M059J (cell line): ENCODE measurements at places on chromosomes 5 and 9. TPM values are rescaled to one million over a fixed set of nuclear protein-coding genes. Genes with fewer than 3 reads are reported as not detected.

MLANA gene
- total RNA-seq, result not detected in 2 replicates

- DNase-seq, result no peak
Observed at GRCh38 chr5:80315244-80315643, 4.6 kb upstream of the SPZ1 start.

DNA sequence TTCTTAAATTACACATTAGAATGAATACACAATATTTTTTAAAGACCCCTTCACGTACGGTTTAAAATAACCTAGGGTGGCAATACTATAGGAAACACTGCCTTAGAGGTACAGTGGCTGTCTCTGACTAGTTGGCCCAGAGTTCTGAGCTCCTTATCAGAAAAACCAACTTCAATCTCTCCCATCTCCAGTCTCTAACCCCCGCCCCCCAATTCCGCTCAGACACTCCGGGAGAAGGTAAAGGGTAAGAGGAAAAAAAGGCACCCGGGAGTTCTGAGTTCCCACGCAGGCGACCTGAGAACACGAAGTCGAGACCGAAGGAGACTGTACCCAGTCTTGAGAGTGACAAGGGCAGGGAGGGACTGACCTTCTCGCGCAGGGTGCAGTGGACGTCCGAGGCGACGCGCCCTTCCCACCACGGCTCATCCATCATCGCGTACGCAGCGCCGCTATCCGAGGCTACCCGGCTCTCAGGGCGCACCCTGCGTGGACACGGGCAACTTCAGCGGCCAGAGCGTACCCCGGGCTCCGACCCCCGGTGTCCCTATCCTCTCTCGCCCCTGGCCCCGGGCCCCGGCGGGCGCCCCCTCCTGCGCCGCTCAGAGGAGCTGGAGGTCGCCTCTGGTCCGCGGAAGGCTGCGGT lies 752 bp downstream of the CCNJL start:
- DNase-seq, result peak; percentile 31

SOHLH1 gene
- total RNA-seq, result not detected in 2 replicates

GRCh38 chr5:59746241-59746765 lies 147.2 kb downstream of the PDE4D start:
- DNase-seq, result peak; percentile 89

- peak; percentile 92 for DNase-seq
Observed at GRCh38 chr5:72452515-72453245, 54.5 kb downstream of the ZNF366 start.

CNTRL gene
- total RNA-seq, result 10.1 and 11.1 TPM in 2 replicates

DNA sequence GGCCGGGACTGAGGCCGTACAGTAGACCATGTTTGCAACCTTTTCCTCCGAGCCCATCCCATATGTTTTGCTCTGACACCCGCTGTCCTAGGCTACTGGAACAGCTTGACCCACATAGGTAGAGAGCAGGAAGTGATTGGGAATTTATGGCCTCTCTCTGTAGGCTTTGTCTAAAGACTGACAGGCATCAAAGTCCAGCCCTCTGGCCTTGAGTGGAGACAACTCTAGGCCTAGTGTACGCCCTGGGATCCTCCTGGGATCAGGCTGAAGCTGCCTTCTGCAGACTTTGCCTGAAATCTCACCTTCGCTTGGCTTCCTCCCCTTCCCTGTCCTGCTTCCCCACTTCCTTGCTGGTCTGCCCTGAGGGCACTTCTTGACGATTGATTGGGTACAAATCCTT lies 13.6 kb upstream of the AKNA start:
- peak; percentile 27 for DNase-seq

GFI1B gene
- 0.30 TPM in 1 of 2 replicates, not detected in the other for total RNA-seq

- DNase-seq, result no peak
Observed at GRCh38 chr9:14341437-14342122, 27.6 kb upstream of the NFIB start.

- DNase-seq, result peak; percentile 21
Observed at GRCh38 chr5:39475881-39476842, 51.4 kb upstream of the DAB2 start.

- no peak for DNase-seq
Observed at GRCh38 chr5:121873409-121873808, 21.7 kb downstream of the FTMT start.

GRCh38 chr9:110821064-110821463 lies 152.5 kb downstream of the MUSK start:
- DNase-seq, result no peak

PCA3 gene
- not detected in 2 replicates for total RNA-seq

DNA sequence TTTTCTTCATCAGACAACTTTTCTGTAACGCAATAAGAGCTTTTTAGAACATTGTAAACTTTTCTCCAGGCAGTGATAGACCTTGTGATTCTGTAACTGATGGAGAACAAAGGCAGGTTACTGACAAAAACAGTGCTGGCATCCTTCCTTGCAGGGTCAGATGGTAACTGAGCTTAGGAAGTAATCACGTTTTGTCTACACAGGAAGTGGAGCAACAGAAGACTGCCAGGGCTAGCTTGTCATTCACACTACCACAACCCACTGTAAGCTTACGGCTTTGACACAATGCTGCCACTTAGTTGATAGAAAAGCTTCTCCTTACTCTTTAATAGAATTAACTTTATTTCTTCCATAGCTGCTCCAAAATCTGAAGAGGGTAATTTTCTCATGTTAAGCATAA lies 46.8 kb downstream of the FBN2 start:
- no peak for DNase-seq

DNA sequence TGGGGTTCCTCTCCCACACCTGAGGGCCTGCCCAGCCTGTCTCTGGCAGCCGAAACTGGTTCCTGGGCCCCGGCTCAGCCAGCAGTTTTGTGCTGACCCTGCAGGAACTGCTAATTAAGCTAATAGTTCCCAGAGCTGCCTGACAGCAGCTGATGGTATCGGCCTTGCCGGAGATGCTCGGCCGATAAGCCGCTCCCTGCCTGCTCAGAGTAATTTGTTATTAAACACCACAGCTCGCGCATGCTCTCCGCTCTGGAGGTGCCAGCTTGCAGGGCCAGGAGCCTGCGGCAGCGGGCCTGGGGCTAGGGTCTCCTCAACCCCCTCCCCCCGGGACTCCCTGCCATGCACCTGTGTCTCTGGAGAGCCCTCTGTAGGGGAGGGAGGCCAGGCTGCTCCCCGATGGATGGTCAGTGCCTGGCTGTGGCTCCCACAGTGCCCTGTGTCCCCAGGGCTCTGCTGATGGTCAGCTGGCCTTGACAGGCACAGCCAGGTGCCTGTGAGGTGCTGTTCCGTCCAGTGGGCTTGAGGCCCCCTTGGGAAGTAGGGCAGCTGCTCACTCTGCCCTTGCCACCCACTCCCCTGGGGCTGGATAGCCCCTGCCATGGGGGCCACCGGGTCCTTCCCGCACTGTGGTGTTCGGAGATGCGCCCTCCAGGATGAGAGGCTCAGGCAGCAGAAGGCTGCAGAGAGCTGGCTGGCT lies 41.7 kb downstream of the RXRA start:
- no peak for DNase-seq

F2RL2 gene
- 4.9 and 5.2 TPM in 2 replicates for total RNA-seq

DNA sequence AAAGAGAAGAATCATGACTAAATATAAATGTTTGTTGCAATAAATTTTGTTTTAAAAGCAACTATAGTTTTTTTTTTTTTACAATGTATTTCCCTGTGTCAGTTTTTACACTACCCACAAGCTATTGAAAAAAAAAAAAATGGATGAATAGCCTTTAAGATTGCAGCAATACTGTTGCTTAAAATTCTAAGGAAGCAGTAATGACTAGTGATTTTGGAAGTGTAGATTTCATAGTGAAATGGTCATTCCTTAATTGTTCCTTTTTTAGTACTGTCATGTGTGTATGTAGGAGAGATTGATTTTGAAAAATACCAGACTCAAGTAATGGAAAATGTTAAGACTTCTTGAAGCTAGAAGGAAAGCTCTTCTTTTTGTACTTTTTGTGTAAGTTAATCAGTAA lies 53.1 kb downstream of the NDUFS4 start:
- no peak for DNase-seq

SLC34A1 gene
- 0.02 TPM in 1 of 2 replicates, not detected in the other for total RNA-seq

SAXO1 gene
- 0.10 TPM in 1 of 2 replicates, not detected in the other for total RNA-seq

GRCh38 chr5:170053896-170054295 lies 51.8 kb upstream of the FOXI1 start:
- no peak for DNase-seq

TAF11L5 gene
- not detected in 2 replicates for total RNA-seq

AHRR gene
- 49.1 and 50.6 TPM in 2 replicates for total RNA-seq

LEAP2 gene
- total RNA-seq, result 0.25 TPM in 1 of 2 replicates, not detected in the other
